D341Med (cell line): ENCODE measurements at places on chromosomes 4 and X.
A peak's percentile ranks its signal among the peaks of the same experiment; 100 is the strongest.

GRCh38 chrX:39261446-39262147 is 460.3 kb downstream of the MID1IP1 start:
- peak; percentile 30 for DNase-seq

DNA sequence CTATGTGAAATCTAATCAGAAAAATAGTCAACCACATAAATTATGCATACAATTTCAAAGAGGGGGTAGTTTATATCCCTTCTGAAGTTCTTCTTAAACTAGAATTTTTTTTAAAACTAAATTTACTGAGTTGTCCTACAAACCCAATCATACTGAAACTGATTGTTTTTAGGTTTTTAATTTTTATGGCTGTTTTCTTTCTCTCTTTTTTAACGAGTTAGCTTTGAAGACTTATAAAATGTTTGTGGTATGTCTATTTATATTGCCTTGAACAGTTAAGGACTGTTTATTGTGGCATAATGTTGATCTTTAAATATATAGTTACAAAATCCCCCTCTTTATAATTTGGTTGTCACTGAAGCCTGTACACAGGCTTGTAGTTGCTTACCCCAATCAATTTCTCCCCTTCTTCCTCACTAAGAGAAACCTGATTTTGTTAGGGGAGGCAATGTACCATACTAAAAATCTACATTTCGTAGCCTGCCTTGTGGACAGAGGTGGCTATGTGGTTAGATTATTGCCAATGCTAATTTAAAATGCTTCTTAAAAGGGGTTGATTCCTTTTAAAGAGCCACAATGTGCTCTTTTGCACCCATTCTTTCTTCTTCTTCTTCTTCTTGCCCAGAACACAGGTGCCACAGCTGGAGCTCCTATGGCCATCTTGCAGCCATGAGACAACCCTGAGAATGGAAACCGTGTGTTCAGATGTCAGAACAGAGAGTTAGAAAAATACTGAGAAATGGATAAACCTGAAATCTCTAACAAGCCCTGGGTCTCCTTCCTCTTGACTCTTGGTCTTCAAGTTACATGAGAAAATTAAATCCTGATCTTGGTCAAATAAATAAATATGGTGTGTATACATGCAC is 102.7 kb upstream of the ZNF827 start:
- no peak for DNase-seq

GRCh38 chr4:704971-705277 is 708 bp upstream of the PCGF3 start:
- no peak for DNase-seq

DNA sequence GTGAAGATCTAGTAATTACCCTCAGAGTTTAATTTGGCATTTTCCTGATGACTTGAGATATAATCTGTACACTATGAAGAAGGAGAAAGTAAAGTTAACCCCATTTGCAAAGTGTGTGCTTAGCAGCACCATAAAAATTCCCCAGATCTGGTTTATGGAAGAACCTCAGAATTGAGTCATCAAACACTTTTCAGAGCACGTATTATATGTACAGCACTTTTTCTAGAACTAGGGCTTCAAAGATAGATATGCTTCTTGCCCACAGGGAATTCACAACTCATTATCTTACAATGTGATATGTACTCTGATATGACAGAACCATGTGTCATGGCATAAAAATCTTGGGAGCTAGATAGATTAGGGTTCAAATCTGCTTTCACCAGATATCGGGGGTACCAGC is 150.9 kb downstream of the SLC10A7 start:
- no peak for DNase-seq

- DNase-seq = no peak
These were observed 53.2 kb downstream of the HADH start for GRCh38 chr4:108042927-108043326.

DNA sequence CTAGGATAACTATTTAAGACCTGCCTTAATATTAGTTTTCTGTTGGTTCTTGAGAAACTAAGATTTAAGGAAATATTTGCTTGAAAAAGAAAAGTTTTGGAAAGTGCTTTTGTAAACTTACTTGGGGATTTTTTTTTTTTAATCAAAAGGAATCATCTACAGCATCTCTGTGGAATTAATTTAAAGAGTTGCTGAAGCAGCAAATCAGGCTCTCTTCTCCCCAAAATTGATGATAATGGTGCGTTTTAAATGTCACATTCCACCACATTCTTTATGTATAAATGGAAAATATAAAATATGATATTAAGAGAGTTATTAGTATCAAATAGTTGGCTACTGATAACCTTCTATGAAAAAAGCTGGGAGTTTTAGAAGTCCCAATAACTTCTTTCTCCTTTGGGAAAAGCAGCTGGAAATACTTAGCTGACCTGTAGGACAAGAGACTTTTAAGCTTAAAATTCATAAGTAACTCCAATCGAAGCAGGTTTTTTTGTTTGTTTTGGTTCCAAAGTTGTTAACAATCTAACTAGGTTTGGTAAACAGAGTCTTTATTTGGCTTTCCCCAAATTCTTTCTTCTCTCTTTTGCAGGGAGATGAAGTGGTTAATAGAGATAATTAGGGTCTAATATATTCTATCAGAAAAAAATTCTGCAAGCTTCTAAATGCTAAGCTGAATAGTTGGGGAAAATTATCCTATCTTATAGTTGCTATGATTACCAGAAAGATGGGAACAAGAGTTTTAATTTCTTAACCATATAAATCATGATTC is 4.4 kb downstream of the KLF3 start:
- DNase-seq = no peak

- no peak for DNase-seq
These were observed 23.7 kb upstream of the CLDN34 start for GRCh38 chrX:9943420-9943819.

GRCh38 chrX:37787423-37787869 is 7.6 kb downstream of the CYBB start:
- DNase-seq = no peak

- DNase-seq = no peak
These were observed 16.6 kb downstream of the BST1 start for GRCh38 chr4:15719506-15719905.

- DNase-seq = no peak
These were observed 22.4 kb downstream of the SH3TC1 start for GRCh38 chr4:8221476-8221875.

GRCh38 chrX:134548257-134549201 is 88.6 kb downstream of the HPRT1 start:
- DNase-seq = no peak

- DNase-seq = no peak
These were observed 91.7 kb downstream of the CORIN start for GRCh38 chr4:47746122-47746521.

- no peak for DNase-seq
These were observed 271.2 kb upstream of the TENM3 start for GRCh38 chr4:181971973-181972372.

DNA sequence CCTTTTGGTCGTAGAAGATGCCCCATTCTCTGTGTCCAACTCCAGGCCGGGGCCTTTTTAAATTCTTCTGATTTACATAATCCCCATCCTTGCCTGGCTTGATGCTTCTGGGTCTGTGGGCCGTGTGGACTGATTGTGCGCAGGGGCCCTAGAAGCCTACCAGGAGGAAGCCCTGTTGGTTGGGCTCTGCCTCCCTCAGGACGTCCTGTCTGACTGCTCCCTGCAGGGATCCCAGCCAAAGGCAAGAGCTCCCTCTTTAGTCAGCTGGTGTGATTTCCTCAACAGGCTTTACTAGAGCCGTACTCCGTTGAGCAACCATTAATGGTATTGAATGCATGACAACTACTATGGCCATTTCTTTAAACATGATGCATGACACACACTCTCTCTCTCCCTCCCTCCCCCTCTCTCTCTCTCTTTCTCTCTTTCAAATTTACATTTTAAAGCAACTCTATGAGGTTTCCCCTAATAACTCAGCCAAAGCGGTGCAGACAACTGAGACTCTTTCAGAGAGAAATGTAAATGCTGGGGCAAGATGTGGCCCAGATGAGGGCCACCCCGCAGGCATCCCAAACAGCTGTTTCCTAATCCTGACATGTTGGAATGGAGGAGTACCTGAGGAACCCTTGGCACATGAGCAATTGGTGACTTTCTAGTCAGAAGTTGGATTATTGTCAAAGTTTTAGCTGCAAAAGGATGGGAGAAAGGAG is 117.3 kb downstream of the DRD5 start:
- DNase-seq = peak; percentile 60

- no peak for DNase-seq
These were observed 335.8 kb upstream of the SFRP2 start for GRCh38 chr4:154124539-154125255.

GRCh38 chr4:92120810-92121498 is 182.8 kb upstream of the GRID2 start:
- no peak for DNase-seq

- DNase-seq = peak; percentile 37
These were observed 100.8 kb upstream of the TENM3 start for GRCh38 chr4:182142176-182143085.

GRCh38 chrX:41733939-41734338 is 10.0 kb downstream of the GPR82 start:
- DNase-seq = no peak

DNA sequence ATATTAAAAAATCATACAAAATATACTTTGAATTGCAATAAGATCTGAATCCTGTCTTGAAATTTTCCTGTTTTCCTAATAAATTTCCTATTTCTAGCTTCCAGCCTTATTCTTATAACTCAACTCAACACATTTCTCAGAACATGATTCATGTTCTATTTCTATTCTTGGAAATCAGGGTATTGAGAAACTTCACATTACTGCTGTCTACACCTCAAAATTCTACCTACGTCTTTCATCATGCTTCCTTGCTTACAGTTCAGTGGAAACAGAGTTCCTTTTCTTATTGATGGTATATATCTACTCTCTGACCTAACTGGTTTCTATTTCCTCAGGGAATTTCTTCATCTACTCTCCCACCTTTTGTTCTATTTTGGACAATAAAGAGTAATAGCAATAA is 2139.0 kb downstream of the ARAP2 start:
- no peak for DNase-seq

DNA sequence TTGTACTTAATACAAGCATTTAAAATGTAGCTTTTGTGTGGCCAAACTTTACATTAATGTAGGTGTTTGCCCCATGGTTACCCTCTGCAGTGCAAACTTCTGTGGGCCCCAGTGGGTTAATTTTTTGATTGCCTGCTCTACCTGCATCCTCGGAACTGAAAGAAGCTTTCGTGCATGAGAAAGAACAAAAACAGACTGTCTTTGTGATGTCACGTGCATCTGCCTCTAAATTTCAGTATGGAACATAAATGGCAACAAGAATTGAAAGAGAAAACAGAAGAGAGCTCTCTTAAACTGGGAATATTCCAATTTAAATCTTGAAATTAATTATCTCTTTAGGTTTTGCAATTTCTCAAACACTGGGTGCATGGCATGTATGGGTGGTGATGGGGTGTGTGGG is 182.4 kb upstream of the LCORL start:
- no peak for DNase-seq

GRCh38 chrX:52082578-52082977 is 13.6 kb upstream of the MAGED4B start:
- DNase-seq = no peak

DNA sequence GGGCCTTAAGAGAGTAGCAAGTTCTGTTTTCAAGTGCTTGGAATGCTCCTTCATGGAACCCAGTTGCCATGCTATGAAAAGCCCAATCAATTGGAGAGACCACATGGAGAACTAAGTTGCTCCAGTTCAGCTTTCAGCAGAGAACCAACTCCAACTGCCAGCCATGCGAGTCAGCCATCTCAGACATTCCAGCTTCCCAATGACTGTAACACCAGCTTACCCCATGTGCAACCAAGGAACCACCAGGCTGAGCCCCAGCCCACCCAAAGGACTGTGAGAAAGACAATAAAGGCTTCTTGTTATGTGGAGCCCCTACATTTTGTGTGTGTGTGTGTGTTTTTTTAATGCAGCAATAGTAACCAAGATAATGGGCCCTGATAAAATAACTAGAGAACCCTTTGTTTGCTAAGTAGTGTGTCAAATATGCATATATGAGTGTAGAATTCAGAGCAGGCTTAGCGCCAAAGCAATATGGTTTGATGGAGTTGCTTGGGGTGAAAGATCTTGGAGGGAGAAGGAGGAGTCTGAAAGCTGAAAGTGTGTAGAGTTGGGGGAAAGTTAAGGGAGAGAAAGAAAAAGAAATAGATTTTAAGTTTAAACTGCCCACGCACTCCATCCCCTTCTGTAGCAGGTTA is 35.0 kb upstream of the CCKAR start:
- DNase-seq = no peak

DNA sequence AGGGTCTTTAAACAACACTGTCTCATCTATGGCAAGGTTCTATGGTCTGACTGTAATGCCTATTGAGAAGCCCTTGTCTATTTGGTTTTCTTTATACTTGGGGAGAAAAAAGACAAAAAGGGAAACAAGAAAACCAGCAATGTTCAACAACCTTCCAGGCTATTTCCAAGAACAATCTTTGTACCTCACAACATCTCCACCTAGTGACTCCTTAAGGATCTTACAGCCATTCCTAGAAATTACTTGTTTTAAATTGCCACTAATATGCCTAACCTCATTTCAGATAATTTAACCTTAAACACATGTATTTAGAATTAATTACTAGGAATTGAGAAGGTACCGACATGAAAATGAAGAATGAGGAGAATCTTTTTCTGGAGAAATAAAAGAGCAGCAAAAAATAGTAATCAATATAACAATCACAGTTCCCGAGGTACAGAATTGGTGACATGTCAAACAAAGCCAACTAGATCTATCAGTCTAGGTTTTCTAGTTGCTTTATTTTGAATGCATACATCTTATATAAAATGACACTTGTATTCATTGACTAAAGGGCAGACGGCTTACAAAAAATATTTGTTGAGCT is 1.6 kb upstream of the RBM46 start:
- DNase-seq = peak; percentile 39

DNA sequence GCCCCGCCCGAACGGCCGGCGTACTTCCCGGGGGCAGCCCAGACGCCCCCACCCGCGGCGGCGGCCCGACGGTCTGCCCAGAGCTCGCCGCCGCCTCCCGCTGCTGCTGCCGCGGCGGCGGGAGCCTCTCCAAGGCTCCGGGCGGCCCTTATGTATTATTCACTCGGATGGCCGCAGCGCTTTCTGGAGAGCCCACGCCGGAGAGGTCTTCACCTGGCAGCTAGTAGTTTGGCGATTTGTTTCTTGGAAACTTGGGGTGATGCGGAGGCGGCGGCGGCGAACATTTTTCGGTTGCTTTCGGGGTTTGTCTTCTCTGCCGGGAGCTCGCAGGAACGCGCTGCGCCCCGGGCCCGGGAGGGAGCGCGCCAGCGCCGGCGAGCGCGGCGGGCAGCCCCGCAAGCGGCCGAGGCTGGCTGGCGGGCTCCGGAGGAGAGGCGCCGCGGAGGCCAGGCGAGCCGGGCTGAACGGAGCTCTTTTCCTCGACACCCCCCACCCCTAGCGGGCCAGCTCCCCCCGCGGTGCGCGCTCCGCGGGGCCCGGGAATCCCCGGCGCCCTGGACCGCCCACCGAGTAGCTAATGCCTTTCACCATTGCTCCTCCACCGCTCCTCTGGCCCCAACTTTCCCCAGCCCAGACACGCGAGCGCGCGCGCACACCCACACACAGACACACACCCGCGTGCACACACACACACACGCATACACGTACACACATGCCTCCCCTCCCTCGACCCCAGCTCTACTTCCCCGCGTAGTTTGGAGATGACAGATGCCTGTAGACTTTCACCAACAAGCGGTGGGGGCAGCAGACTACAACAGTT is 113.5 kb downstream of the DHX15 start:
- peak; percentile 83 for DNase-seq
